Dorsolateral prefrontal cortex (tissue), 122 donors: ENCODE measurements at places on chromosomes 1 and 21.

- no peak for DNase-seq
Measured at GRCh38 chr1:232982238-232982944, 32.0 kb downstream of the NTPCR start.

- DNase-seq: peak; percentile 59
Measured at GRCh38 chr1:1291548-1292441, 11.6 kb downstream of the SCNN1D start.

DNA sequence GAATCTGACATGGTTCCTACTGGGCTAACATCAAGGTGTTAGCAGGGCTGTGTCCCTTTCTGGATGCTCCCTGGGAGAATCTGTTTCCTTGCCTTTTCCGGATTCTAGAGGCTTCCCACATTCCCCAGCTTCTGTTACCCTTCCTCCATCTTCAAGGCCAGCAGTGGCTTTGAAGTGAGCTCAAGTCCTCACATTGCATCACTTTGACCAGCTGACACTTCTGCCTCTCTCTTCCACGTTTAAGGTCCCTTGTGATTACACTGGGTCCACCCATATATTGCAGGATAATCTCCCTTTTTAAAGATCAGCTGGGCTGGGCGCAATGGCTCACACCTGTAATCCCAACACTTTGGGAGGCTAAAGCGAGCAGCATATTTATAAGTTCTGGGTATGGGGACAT, 33.1 kb downstream of the CNST start:
- DNase-seq: no peak

- DNase-seq: no peak
Measured at GRCh38 chr1:99365141-99365540, 100.8 kb downstream of the PLPPR4 start.

DNA sequence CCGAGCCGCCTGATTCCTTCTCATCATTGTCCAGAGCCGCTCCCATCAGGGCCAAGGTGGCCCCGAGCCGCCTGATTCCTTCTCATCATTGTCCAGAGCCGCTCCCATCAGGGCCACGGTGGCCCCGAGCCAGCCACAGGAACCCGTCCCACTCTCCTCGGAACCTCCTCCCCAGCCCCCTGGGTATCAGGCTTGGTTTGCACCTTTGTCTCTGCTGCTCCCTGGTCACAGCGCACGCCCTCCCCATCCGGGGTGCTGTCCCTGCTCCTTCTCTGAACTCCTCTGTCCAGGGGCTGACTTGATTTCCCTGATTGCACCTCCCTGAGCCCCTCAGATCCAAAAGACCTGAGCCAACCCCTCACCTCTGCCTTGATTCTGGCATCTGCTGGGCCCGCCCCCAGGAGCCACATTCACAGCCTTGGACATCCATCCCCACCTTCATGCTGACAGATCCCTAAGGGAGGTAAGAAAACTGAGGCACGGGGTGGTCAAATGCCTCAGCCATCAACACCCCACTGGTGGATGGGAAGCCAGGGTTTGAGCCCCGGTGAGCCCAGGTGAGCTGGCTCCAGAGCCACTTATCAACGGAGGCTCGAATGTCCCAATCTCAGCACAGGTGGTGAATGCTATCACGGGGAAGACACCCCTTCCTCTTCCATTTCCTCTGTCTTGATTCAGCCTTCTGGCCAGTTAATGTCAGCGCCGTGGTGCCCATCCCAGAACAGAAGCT, 25.6 kb upstream of the COL18A1 start:
- no peak for DNase-seq

GRCh38 chr1:232925421-232926220, 24.8 kb upstream of the NTPCR start:
- no peak for DNase-seq

DNA sequence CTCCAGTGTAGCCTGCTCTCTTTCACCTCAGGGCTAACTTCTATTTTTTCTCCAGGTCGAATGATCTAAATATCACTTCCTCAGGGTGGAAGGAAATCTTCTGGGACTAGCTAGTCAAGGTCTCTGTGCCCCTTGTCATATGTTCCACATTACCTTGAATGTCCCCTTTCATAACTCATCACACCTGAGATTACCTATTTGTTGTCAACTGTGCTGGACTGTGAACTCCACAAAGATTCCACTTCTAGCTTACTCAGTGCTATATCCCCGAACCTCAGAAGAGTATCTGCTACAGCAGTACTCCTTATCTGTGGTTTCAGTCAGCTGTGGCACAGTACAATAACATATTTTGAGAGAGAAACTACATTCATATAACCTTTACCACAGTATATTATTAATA, 14.6 kb upstream of the SYNJ1 start:
- DNase-seq: no peak

DNA sequence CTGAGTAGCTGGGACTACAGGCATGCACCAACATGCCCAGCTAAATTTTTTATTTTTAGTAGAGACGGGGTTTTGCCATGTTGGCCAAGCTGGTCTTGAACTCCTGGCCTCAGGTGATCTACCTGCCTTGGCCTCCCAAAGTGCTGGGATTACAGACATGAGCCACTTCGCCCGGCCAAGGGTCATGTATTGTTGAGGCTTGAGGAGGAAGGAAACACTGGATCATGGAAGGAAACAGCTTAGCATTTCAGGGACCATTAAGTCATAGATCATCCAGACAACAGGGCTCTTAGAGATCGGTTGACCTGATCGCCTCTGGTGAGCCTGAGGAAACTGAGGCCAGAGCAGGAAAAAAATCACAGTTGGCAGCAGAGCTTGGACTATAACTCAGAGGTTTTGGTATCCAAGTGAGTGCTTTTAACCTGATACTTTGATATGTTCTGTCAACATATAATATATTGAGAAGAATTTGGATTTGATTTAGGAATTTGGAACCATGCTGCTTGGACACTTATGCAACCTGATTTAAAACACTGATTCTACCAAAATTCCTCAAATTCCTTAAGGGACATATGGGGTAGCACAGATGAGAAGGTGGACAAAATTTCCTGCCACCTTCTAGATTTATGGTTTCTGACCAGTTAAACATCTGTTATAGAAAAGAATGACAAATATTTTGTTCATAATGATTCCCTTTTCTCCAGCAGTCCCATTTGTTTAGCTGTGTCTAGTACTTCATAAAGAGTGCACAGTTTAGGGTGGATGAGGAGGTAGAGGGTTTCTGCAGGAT, 13.1 kb upstream of the BMP8A start:
- DNase-seq: no peak

GRCh38 chr1:56017336-56017735, 562.0 kb downstream of the PLPP3 start:
- DNase-seq: no peak

DNA sequence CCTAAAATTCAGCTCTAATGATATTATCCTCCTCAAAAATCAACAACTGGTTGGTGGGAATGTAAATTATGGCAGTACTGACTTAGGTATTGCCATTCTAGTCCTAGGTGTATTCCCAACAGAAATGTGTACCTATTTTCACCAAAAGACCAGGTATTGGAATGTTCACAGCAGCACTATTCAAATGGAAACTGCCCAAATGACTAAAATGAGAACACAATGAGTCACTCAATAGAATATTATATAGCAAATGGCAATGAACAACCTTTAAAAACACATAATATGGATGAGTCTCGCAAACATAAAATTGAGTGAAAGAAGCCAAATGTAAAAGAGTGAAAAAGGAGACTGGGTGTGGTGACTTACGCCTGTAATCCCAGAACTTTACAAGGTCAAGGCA, 44.9 kb downstream of the GADD45A start:
- no peak for DNase-seq

DNA sequence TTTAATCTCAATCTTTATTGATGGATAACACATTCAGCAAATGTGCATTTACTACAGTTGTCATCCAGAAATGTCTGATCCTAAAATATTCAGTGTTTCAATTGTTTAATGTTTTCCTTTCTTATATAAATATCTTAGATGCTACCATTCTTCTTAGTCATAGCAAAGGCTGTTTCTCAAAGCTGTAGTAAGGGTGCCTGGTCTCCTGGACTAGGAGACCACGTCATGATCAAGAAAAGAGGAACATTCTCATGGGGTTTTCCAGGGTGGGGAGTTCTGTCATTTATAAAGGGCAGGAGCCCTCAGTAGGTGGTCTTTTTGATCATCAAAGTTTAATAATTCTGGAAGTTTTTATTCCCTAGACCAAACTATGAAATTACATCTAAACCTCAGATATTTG, 292.8 kb downstream of the HMCN1 start:
- DNase-seq: no peak

DNA sequence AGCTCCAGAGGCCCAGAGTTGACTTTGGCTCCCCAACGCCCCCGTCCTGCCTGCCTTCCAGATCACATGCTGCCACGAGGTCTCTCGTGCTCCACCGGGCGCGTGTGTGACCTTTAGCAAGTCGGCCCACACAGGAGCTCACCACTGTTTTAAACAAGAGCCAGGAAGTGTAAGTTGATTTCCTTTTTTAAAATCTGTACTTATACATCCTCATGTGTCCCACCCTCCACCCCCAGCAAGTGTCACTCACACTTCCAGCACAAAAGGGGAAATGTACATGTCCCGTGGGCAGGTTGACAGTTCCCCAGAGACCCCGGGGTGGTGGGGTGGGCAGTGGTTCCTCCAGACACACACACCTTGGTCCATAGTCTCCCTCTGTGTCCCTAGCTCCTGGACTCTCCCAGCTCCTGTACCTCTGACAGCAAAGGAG, 84.4 kb downstream of the STUM start:
- no peak for DNase-seq

GRCh38 chr1:41013796-41014195, 7.7 kb downstream of the SLFNL1 start:
- no peak for DNase-seq

DNA sequence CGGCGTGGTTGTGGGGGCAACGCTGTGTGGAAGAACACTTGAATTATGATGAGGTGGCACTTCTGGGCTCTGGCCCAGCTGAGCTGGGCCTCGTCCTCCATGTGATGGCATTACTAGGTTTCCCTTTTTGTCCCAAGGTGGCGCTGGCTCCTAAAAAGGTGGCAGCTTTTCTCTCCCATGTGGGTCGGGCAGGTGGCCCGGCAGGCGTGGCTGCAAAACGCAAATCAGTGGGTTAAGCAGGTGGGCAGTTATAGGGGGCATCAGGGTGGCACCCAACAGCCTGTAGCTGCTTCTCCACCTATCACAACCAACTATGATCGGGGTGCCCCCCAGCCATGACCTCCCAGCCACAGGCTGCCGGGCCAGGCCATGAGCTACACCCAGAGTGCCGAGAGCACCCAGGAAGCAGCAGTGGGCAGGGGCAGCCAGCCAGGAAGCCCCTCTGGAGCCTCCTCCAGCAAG, 59.6 kb downstream of the KCNAB2 start:
- DNase-seq: no peak

DNA sequence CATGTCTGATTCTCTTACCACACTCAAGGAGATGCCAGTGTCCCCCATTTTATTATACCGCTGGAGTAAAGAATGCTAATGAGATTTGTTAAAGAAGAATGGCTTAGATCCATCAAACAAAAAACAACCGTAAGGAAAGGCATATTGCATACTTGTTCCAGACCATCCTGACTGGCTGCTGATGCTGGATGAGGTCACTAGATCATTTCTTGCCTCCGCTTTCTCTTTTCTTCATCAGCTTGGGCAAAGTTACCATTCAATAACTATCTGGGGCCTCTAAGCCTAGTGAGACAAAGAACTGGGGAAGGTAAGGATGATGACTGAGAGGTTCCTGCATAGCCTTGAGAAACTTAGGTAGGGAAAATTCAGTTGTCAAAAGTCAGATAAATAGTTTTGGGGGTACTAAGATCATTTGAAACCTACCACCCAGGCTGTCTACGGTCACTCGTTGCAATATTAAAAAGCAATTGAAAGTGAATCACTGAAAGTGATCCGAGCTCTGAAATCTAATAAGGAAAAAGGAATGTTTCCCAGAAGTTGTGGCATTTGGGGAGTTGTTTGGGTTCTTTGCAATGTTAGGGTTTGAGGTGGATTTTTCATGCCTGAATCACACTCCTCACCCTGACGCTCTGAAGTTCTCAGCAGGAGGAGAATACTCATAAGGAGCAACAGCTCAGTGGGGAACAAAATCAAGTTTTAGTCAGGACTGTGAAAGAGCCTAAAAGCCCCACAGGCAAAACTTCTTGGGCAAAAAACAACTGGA, 176.8 kb downstream of the HHIPL2 start:
- no peak for DNase-seq

DNA sequence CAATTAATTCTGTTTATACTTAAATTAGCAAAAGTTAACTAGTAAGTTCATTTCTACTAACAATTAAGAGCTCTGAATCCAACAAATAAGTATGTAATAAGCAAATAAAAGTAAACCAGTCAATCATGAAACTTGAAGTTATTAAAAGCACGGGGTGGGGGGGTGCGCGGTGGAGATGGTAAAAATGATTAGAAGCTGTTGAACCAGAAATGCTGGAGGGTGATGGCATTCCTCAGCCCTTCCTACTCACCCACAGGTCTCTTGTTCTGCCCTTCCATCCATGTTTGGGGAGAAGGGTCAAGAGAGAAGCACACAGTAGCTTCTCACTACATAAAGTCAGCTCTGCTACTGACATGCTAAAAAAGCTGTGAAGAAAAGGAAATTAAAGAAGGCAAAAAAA, 63.5 kb downstream of the AKT3 start:
- DNase-seq: no peak

- peak; percentile 70 for DNase-seq
Measured at GRCh38 chr1:150281221-150281757, 1.1 kb upstream of the CIART start.

DNA sequence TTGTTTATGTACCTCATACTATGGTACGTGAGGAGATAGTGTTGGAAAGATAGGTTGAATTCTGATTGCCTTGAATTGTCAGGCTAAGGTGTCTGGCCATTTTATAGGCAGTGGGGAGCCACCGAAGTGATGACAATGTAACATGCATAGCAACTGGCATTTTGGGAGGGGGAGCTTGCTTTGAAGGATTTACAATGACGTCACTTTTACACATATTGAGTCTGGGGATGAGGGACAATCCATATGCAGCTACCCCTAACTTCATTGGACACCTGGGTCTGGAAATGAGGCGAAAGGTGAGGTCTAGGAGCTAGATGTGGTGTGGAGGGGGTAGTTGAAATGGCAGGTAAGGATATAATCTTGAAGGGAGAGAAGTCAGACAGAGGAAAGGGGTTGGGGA, 7.7 kb upstream of the CACNA1E start:
- no peak for DNase-seq

DNA sequence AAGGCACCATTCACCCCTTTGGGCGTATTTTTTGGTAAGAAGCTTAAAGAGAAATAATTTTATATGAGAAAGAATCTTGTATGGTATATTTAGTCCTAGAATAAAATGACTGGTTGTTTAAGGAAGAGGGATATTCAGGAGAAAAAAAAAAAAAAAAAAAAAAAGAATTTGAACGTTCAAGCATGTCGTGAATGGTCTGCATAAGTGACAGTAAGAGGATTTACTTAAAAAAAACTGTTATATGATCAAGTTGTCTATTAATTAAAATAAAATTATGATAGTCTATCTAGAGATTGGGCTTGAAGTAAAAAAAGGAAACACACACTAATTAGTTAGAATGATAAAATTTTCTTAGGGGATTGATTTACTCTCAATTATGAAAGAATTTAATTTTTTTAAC, 11.7 kb upstream of the OR14I1 start:
- no peak for DNase-seq

- DNase-seq: no peak
Measured at GRCh38 chr1:63601912-63602311, 8.7 kb downstream of the PGM1 start.

GRCh38 chr1:209607102-209607794, 23.7 kb downstream of the CAMK1G start:
- no peak for DNase-seq

- DNase-seq: no peak
Measured at GRCh38 chr1:175313672-175314225, 121.2 kb upstream of the KIAA0040 start.

GRCh38 chr21:42317341-42317741, 2.1 kb upstream of the TFF3 start:
- DNase-seq: no peak

GRCh38 chr1:76336931-76337371, 262.4 kb downstream of the ST6GALNAC3 start:
- peak; percentile 76 for DNase-seq
